ENCODE measurements at places on chromosomes 1 and 21.

- peak; percentile 72 for DNase-seq
Observed at GRCh38 chr1:149885339-149886120, 13.8 kb upstream of the BOLA1 start.

DNA sequence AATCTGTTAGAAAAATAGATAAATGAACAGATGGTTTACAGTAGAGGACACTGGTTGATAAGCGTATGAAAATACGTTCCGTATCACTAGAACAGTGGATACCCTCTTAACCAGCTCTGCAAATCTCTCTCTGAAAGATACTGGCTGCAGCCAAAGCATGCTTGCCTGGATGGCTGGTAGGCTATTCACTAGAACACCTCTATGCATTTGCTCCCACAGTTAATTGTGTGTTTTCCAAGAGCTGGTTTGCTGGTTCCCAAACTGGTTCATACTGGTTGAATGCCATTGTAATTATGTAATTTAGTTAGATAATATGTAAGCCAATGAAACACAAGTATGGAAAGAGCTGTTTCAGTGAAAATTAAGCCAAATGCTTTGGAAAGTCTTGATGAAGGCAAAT, 126.6 kb downstream of the C1orf21 start:
- DNase-seq = no peak

GRCh38 chr1:214463596-214463995, 87.8 kb downstream of the PTPN14 start:
- no peak for DNase-seq

DNA sequence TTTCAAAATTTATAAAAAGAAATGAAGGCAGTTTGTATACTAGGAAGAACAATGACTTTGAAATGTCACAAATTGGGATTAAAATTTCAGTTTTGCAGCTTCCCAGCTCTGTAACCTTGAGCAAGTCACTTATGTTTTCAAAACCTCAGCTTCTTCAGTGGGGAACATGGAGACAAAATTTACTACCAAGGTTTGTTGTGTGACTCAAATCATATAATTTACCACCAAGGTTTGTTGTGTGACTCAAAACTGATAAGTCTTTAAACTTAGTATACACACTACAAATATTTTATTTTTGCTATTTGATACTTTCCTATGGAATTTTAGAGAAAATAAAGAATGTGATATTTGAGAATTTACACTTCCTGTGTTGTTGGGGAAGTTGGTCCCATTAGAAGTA, 219.9 kb downstream of the KCTD3 start:
- no peak for DNase-seq

- no peak for DNase-seq
Observed at GRCh38 chr1:27114546-27114945, 40.4 kb downstream of the SLC9A1 start.

DNA sequence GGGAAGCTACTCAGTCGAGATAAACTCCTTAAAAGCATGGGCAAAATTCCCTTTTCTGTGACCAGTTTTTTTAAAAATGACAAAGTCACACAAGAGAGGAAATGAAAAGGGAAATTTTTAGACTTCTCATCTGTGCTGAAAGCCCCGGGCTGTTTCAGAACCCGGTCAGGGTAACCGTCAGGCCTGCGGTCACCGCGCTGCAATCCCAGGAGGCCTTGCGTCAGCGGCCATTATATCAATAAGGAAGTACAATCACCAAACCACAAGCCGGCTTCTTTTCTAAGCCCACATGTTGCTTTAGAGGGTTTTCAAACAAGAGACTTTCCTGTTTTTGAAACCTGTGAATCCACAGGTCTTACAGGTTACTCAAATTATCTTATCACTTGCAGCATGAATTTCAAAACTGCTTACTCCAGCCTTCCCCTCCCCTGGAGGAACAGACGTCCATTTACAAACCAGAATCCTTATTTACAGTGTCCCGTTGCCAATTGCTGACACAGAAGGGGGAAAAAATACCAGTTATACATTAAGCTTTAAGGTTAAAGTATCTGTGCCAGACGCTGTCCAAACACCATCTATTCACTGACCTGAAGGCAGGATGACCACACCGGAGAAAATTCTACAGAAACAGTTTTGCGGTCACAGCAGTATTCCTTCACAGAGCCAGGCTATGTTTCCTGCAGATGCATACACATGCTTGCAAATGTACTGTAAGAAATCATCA, 165.3 kb downstream of the TOMM20 start:
- DNase-seq = peak; percentile 79

DNA sequence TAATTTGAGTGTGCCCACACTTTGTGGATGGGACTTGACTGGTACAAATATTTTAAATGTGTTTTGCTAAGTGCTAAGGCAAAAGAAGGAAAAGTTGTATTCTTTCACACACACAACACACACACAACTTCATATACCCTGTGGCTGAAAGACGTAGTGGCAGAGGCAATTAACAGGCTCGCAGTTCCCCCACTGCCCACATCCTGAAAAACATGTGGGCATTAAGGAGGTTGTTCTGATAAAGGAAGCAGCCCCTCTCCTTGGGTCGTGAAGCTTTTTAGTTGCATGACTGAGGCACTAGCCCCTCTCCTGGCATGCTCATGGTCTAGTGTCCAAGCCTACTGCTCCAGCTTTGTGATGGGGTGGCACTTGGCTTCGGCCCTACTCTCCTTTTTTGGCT, 14.3 kb upstream of the ADAM30 start:
- DNase-seq = no peak

- DNase-seq = no peak
Observed at GRCh38 chr1:62826901-62827300, 43.0 kb downstream of the ATG4C start.

GRCh38 chr21:43194303-43195120, 25.7 kb downstream of the CRYAA start:
- DNase-seq = no peak

DNA sequence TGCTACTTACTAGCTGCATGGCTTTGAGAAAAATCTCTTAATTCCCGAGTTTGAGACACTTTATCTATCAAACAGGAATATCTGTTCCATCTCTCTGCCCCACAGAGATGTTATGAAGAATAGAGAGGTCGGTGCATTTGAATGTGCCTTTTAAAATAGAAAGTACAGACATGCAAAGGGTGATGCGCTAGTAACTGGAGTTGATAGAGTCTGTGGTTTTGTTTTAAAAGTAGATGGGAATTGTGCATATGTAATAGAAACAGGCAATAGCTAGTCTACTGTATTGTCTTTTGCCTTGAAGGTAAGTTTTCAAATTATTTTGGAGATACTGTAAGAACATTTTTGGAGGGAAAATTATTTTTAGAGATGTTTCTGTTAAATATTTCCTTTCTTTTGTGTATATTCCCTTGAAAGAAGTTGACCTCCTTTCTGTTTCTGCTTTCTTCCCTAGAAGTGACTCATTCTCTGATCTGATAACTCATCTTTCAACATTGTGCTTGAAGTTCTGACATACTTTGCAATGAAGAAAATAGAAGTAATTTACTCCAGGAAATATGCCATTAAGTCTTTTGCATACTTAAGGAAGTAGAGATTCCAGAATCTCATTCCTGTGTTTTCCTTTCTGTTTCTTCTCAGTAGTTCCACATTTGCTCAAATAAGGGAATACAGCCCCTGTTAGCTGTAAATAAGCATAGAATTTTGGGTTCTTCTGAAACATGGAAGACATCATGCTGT, 151.6 kb downstream of the SDCCAG8 start:
- no peak for DNase-seq

GRCh38 chr21:45830221-45830640, 151.3 kb upstream of the COL6A1 start:
- DNase-seq = no peak

DNA sequence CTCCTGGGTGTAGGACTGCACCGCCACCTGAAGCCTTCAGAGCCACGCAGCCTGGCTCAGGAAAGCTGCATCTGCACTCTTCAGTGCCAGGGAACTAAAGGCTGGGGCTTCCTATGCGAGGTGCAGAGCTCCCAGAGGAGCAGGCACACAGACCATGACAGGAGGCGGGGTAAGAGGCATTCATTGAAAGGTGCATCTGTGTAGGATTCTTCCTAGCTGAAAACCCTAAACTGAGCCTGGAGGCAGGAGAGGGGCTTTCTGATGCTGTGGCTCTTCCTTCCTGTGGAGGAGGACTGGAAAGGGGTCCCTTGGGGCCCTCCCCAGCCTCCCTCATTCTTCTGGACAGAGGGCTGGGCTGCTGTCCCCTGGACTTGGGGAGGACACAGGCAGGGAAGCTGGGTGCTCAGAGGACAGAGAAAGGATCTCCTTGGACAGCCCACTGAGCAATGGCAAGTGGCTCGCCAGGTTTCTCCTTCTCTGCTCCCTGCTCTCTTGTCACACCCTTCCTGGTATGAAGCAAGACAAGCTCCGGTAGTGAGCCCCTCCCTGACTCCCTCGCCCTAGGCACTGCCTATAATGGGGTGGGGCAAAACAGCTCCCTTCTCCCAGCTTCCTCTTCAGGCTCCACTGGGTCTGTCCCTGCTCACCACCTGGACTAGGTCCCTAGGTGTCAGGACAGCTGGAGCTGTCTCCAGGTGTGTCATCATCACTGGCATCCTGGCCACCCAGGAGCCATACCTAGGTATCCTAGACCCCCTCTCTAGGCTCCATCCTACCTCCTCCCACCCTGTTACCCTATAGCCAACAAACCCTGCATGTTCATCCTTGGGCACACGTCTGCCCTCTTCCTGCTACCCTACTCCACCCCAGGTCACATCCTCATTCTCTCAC, 20.0 kb downstream of the S100A6 start:
- no peak for DNase-seq

GRCh38 chr1:47187926-47188250, 1.9 kb downstream of the PDZK1IP1 start:
- DNase-seq = no peak

- DNase-seq = no peak
Observed at GRCh38 chr1:98179151-98179773, 258.4 kb upstream of the DPYD start.

DNA sequence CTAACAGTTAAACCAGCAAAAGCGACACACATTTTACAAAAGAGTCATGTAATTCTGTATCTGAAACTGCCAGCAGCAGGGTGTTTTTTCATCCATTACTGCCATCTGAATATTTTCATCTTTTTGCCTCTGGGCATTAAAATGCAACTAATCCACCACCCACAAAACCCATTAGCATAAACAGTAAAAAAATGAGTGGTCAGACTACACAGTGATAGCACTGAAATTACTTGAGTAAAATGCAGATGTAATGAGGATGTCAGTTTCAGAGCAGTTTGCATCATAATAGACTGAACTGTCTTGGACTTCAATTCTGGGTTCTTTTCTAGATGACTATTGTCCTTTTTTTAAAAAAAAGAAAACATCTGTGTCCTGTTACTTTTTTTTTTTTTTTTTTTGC, 132.3 kb downstream of the GABPA start:
- no peak for DNase-seq

DNA sequence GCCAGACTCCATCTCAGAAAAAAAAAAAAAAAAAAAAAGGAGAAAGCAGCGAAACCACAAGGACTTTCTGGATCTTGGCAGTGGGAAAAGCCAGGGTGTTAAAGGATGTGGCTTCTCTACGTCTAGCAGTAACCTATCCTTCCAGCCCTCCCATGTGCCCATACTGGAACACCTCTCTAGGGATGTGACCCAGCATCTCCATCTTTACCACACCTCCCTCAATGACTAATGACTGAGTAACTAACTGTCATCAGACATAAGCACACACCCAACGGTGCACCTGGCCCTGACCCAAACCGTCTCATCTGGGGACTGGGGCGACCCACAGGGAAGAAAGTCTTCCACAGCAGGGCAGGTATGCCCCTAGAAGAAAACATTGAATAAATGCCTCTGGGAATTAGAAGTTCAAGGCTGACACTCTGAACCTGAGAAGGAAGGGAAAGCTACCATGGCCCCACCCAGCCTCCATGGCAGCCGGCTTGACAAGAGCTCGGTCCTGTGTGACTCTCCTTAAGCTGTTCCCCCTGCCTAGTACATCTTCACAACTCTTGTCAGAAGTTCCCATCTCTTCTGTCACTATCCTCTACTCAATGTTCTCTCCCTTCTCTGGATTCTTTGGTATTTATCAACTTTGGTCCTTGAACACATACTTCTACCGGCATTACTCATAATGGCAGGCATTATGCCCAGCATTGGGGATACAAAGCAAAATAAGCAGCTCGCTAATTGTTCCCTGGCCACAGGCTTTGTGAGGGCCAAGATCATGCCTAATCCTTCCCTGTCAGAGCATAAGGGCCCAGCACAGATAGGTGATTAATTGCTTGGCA, 14.8 kb upstream of the PAQR6 start:
- no peak for DNase-seq

DNA sequence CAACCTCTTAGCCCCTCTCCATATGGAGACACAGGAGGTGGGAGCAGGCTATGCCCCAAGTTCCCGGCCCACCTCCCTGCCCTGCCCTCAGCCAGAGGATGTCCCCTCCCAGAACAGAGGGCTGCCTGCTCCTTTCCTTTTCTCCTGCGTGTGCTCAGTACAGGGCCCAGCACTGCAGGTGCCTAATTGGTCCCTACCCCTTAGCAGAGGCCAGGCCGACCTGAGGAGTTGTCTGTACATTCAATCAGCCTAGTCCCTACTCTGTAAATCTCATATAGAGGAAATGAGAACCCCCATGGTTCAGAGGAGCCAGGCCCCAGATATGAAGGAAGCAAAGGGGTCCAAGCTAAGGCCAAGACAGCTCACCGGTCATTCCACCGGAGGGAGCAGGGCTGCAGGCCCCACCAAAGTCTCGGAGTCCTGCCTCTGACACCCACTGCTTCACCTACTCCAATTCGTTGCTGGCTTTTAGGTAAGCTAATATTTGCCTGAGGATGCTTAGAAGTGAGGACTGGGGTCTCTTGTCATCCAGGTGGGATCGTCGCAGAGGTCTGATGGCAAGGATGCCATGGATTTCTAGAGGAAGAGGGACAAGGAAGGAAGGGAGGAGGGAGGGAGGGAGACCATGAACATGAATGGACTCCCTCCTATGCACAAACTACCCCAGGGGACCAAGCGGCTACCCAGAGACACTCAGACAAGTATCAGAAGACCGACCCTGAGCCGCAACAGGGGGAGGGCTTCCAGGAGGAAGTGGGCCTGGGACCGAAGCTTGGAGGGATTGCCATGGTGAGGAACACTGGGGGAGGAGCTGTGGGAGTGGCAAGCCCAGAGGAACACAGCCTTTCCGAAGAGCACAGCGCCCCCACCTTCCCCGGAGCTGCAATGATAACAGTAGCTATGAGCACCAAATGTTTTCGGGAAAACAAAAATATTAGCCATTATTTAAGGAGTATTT, 30.4 kb upstream of the FOXO6 start:
- DNase-seq = no peak

DNA sequence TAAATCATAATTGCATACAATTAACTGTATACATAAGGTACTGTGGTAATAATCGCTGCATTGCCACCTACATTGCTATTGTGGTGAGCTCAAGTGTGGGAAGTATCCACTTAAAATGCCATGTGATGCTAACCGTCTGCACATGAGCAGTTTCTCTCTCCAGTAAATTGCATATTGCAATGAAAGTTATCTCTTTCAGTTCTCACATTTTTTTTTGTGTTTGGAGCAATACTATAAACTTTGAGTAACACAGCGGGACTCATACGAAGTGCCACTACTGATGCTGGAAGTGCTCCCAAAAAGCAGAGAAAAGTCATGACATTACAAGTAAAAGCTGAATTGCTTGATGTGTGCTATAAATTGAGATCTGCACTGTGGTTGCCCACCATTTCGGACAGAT, 38.5 kb downstream of the DISC1 start:
- DNase-seq = no peak

- no peak for DNase-seq
Observed at GRCh38 chr21:44377922-44378645, 24.7 kb downstream of the TRPM2 start.

GRCh38 chr1:10615332-10615731, 140.6 kb downstream of the PEX14 start:
- no peak for DNase-seq

- DNase-seq = no peak
Observed at GRCh38 chr1:232917053-232917452, 33.4 kb upstream of the NTPCR start.
